Stimulated activated CD8-positive, alpha-beta memory T cell treated with anti-CD3 and anti-CD28 coated beads, Interleukin-4, amount 100 ng/mL, for 48 hours (primary cell): ENCODE measurements at places on chromosomes 1 and 21.

GRCh38 chr1:77421504-77422233 is 139.8 kb downstream of the AK5 start:
- no peak for DNase-seq

- DNase-seq, result no peak
Measured at GRCh38 chr1:38071312-38072256, 25.0 kb upstream of the POU3F1 start.

GRCh38 chr1:193762236-193762635 is 575.8 kb upstream of the B3GALT2 start:
- DNase-seq, result no peak

DNA sequence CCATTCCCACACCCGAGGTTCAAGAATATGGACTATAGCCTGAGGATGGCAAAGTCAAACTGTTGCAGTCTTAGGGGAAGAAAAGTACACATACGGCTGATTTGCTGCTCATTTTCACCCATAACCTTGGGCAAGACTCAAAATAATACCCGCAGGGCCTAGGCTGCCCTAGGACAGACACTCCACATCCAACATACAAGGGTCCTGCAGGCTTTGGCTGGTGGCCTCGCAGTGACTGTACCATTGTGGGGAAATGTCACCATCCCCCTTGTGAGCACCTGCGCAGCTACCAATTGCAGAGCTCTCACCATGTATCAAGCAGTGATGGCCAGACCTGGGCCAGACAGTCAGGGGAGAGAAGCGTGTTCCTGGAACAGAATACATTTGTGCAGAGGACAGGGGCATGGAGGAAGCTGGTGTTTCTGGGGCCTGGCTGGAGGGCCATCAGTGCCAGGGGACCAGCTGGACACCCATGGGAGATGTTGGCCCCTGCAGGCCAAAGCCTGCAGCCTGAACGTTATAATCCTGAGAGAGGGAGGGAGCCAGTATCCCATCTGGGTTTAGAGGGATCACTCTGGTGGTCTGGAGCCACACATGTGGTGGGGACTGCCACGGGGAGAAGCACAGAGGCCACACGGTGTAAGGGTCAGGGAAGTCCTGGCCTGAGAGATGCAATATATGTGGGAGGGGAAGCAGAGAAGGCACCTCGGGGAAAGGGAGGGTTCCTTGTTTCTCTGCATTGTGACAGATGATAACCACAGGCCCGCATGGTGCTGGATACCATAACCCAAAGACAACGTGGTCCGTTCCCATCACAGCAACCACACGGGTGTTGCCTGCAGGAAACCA is 101.2 kb downstream of the GLIS1 start:
- DNase-seq, result no peak

GRCh38 chr1:207659545-207660153 is 14.7 kb downstream of the CR1L start:
- DNase-seq, result no peak

- DNase-seq, result no peak
Measured at GRCh38 chr1:119101563-119101962, 38.9 kb downstream of the WARS2 start.

- DNase-seq, result no peak
Measured at GRCh38 chr1:10446790-10447422, 2.9 kb upstream of the CORT start.

DNA sequence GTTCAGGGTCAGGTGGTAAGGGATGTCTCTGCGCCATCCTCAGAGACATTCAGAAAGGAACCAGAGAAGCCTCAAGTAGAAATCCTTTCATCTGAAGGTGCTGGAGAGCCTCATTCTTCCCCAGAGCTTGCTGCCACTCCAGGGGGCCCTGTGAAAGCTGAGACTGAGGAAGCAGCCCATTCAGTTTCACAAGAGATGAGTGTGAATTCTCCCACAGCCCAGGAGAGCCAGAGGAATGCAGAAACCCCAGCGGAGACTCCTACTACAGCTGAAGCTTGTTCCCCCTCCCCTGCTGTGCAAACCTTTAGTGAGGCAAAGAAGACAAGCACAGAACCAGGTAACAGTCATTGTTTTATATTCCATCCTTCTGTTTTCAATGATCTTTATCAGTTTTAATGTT is 38.7 kb downstream of the ZBTB40 start:
- no peak for DNase-seq

DNA sequence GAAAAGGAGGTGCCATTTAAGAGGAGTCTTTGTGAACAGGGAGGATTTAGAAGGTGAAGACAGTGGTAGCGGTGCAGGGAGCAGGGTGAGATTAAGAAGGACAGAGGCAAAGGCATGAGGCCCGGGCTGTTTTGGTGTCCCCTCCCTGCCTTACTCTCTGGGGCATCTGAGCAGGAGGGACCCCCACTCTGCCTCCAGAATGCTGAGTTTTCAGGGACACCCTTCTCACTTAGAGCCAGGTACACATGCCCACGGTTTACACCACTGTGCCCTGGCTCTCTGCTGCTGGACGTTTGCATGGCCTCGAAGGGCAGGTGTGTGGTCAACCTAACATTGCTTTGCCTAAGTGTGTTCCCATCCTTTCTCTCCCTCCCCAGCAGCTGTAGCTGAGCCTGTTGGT is 20.5 kb upstream of the PARP1 start:
- DNase-seq, result no peak

- no peak for DNase-seq
Measured at GRCh38 chr1:85116856-85117255, 68.6 kb upstream of the MCOLN3 start.

GRCh38 chr1:147630447-147630846 is 39.9 kb downstream of the ACP6 start:
- no peak for DNase-seq

- DNase-seq, result no peak
Measured at GRCh38 chr1:6961905-6962477, 176.7 kb downstream of the CAMTA1 start.

GRCh38 chr1:109883248-109883955 is 27.2 kb upstream of the CSF1 start:
- no peak for DNase-seq

- DNase-seq, result no peak
Measured at GRCh38 chr1:224127925-224128819, 14.3 kb downstream of the FBXO28 start.

DNA sequence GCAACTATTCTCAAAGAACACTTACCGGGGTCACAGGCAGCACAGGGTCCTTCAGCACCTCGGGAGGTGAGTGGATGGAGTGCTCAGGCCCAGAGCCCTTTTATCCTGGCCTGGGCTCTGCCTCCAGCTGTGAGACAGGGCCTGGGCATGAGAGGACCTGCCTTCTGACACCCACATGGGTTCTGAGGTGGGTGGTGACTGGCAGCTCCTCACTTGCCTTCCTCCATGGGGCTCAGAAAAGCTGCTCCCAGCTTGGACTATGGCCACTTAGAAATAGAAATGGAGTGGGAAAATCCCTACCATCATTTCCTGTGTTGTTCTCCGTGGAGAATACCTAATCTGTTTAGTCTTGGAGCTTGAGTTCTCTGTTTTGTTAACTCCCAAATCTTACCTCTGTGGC is at the start of gene LCE1C:
LCE1C (minus strand) TSS at position 76 of the 400 bp plus-strand sequence. CDS start 1,173 bp downstream, outside the sequence.
- DNase-seq, result no peak

GRCh38 chr1:22747021-22747734 is 36.5 kb downstream of the EPHB2 start:
- no peak for DNase-seq

- DNase-seq, result no peak
Measured at GRCh38 chr1:54348700-54349021, 57.5 kb downstream of the SSBP3 start.
